ENCODE measurements at places on chromosomes 1 and 21.

GRCh38 chr1:159936273-159936904 is 9.0 kb downstream of the IGSF9 start:
- DNase-seq = peak; percentile 87

DNA sequence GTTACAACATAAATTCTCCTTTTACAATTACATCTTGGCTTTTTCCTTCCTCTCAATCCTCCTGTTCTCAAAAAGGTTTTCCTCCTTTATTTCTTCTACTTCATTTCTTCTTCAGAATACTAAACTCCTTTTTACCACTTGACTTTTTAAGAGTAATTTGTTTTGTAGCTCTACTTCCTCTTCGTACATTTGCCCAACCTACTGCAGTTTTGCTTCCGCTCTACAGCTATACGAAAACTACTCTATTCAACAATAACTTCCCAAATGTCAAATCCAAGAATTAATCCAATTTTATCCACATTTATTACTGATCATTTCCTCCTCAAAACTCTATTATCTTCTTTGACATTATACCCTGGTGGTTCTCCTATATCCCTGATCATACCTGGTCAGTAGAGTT is 3.4 kb downstream of the GDAP2 start:
- DNase-seq = no peak

- no peak for DNase-seq
These were observed 7.3 kb downstream of the BOLA1 start for GRCh38 chr1:149906570-149907075.

GRCh38 chr1:58881471-58881994 is 97.7 kb upstream of the JUN start:
- DNase-seq = no peak

DNA sequence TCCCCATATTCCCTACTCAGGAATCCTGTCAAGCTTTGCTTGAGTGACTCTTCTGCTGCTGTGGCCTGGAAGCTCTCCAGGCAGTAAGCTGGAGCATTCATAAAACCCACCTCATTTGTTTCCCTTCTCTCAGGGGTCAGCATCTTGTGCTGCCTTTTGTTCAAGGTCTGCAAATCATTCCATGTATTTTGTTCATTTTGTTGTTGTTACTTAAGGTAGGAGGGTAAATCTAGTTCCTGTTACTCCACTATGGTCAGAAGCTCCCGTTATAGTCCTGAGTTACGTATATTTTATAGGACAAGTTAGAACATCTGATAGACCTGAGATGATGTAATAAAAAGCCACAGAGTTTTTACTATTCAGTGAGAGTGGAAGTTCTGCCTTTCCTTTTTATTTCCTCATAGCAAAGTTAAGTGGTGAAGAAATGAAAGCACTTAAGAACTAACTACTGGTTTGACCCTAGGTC is 9.9 kb downstream of the SYNJ1 start:
- no peak for DNase-seq

DNA sequence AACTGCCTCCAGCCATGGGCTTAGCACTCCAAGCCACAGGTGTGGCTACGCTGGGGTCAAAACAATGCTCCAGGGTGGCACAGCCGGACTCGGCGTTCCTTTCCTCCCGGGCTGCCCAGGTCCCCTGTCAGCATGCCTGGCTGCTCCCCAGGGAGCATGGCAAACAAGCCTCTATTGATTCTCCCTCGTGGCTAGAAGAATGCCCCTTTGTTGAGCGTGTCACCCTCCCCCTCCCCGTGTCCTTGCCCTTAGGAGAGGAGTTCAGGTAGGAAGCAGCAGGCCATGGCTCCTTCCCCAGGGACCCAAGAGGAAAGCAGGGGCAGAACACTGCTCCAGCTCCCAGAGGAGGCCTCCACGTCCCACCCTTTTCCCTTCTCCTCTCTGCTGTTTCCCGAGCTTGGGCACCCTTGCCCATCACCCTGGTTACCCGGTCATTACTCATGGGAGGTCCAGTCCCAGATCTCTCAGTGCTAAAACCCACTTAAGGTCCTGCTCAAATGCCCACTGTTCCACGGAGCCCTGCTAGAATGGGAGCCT is 57.4 kb upstream of the CITED4 start:
- DNase-seq = peak; percentile 54

GRCh38 chr1:2578758-2579118 is 7.8 kb upstream of the PRXL2B start:
- DNase-seq = no peak

GRCh38 chr21:44800971-44801467 is 601 bp downstream of the UBE2G2 start:
- DNase-seq = no peak

GRCh38 chr1:41359211-41360073 is 1.8 kb upstream of the FOXO6 start:
- DNase-seq = no peak

DNA sequence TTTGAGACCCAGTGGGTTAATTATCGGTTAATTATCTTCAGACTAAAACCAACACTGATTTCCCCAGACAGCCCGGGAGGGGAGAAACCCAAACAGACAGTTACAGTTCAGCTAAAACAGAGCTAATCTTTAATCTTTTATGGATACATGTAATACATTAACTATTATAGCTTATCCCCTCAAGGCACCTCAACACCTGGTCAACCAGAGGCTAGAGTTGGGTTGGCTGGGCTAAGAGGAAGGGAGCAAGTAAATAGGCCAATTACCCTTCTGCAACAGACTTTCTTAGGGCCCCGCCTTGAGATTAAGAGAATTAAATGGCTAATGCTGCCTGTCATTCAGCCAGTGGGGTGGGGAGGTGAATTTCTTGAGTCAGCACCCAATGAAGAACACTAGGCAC is 6.6 kb upstream of the MED18 start:
- DNase-seq = no peak

GRCh38 chr1:64519901-64520300 is 50.0 kb downstream of the CACHD1 start:
- DNase-seq = no peak

DNA sequence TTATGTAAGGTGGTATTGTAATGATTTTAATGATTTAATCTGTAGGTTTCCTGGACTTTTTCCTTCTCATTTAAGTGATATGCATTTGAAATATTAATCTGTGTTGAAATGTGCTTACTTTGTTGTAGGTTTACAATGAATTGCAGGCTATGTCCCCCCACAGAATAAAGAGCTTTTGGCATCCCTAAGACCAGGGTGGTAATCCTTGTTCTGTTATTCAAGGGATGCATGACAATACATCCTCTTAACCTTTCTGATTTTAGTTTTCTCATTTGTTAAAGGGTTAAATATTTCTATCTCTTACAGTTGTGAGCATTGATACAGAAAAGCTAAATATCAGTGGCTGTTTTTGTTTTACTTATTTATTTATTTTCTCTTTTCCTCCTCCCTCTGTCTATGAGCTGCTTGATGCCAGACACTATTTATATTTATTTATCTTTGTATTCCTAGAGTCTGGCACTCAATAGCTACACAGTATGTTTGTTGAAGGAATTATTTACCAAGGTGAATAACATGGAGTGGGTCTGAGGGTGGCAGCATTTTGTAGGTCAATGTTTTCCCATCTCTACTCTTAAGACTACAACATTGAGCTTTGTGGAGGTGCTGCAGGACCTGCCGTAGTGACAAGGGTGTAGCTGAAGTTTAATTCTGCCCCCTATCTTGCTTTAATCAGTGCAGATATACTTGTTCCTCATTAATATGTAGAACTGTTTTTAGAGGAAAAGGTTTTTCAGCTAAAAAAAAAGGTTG is 19.9 kb upstream of the ADGRL2 start:
- DNase-seq = no peak

- DNase-seq = no peak
These were observed 260.4 kb upstream of the DPYD start for GRCh38 chr1:98181036-98181764.

GRCh38 chr1:151255381-151255780 is 847 bp downstream of the PSMD4 start:
- no peak for DNase-seq

DNA sequence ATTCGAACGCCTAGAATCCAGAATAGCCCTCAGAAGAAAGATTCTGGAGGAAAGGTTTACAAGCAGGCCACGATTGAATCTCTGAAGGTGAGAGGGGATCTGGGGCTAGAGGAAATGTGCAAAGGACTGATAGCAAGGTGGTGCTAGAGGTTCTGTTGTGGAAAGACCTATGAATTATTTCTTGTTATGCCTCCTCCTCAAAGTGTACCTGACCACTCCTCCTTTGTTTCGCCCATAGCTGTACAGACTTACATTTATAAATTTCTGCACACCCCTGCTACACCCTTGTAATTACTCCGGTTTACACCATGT is 986 bp downstream of the TCEANC2 start:
- no peak for DNase-seq

- DNase-seq = no peak
These were observed 12.7 kb downstream of the POU2F1 start for GRCh38 chr1:167233373-167233772.

DNA sequence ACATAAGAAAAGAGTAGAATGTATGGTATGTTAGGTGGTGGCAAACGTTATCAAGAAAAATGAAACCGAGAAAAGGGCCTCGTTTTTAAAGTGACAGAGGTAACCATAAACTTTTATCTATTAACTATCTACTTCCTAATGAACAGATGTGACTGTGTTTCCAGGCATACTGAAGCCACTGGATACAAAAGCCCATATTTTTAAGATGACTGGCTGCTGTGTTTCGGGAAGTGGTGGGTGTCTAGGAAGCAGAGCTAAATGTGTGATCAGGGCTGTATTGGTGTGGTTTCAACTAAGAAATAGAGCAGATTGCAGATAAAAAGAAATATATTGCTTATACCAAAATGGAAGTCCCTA is 71.8 kb downstream of the CHRM3 start:
- no peak for DNase-seq

DNA sequence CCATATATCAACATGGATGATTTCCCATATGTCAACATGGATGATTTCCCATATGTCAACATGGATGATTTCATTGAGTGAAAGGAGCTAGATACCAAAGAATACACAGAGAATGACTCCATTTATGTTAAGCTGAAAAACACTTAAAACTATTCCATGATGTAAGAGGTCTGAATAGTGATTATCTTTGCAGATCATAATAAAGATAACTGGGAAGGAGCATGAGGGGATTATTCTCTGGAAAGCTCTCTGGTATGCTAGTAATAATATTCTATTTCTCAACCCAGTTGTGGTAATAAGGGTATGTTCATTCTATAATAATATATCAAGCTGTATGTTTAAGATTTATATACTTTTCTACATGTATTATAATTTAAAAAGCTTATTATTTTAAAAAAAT is 14.1 kb downstream of the SYNJ1 start:
- no peak for DNase-seq

GRCh38 chr21:44940116-44940631 is 345 bp downstream of the SLX9 start:
- no peak for DNase-seq

- DNase-seq = no peak
These were observed 257.8 kb upstream of the ADGRL4 start for GRCh38 chr1:79264285-79264684.

DNA sequence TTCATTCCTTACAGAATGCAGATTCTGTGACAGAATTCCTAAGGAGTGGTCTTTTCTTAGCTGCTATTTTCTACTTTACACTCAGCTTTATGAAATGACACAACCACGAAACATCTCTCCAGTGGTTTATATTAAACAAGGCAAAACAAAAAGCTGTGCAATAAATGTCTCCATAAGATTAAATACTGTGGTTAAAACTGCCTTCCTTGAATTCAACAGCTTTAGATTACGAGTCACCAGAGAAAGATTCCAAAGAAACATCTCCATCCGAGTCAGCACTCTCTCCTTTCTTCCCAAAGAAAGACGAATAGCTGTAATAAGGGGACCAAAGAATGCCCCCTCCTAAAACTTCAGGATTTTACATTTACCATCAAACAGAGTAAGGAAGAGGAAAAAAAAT is 4.6 kb upstream of the C1orf87 start:
- DNase-seq = no peak

- no peak for DNase-seq
These were observed 81.2 kb upstream of the KCND3 start for GRCh38 chr1:112070677-112071076.

DNA sequence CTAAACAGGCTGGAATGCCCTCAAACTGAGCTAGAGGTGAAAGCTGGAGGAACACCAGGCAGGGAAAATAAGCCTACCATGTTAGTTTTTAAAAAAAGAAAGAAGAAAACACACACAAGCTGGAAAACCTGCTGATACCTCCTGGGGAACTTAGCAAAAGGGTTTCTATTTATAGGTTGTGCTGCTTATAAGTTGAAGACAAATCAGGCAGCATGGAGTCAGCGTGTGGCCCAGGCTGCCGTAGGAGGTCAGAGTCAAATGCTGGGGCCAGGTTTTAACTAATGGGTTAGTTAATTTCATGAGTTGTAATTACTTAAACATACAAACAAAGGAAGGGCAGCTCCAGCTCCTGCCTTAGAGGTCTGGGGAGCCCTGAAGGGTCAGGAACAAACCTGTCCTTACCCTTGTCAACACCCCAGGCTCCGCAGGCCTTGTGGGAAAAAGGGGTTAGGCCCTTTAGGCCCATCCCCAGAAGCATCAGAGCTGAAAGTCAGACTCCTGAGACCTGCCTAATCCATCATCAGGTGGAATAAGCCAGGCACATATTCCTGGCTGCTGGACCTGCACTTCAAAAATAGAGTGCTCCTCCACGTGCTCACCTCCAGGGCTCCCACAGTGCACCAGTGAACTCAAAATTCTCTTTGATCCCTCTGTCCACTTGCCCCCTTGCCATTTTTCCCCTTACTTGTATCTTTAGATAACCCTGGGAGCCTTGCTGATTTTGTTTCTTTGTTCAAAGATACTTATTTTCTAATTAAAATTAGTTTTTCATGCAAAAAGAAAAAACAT is 59.7 kb downstream of the BRINP2 start:
- no peak for DNase-seq

DNA sequence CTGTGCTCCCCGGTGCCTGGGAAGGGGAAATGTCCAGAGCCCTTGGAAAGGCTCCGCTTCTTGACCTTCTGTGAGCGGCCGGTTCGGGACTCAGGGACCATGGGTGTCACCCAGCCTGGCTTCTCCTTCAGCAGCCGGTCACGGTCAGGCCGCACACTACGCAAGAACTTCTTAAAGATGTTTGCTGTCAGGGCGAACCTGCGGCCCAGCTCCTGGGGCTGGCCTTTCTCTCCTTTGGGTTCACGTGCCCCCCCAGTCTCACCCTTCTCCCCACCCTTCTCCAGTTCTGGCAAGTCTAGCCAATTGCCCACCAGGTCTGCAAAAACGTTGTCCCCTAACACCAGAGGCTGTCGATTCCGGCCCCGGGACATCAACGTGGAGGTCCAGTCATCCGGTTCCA is 12.1 kb downstream of the INKA2 start:
- no peak for DNase-seq

GRCh38 chr1:94617134-94617805 is 75.7 kb upstream of the F3 start:
- no peak for DNase-seq

GRCh38 chr21:32917362-32918135 is 108.2 kb upstream of the OLIG2 start:
- DNase-seq = peak; percentile 42

DNA sequence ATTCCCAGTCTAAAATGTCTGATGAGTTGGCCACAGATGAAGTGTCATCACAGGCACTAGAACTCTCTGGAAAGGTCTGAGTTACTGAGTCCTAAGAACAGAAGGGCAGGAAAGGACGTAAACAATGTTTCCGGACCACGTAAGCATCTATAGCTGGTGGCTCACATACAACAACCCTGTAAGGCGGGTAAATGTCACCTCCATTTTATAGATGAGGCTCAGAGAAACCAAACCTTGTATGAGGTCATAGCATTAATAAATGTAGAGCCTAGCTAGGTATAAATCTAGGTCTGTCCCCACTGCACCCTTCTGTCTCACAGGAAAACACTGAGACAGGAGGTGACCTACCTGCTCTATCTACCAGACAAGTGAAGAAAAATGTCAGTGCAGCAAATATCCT is 86.6 kb downstream of the CSMD2 start:
- DNase-seq = no peak
